ENCODE measurements at places on chromosomes 13 and 19.

- DNase-seq: no peak
These were observed 82.3 kb downstream of the RNASEH2B start for GRCh38 chr13:50991579-50992521.

DNA sequence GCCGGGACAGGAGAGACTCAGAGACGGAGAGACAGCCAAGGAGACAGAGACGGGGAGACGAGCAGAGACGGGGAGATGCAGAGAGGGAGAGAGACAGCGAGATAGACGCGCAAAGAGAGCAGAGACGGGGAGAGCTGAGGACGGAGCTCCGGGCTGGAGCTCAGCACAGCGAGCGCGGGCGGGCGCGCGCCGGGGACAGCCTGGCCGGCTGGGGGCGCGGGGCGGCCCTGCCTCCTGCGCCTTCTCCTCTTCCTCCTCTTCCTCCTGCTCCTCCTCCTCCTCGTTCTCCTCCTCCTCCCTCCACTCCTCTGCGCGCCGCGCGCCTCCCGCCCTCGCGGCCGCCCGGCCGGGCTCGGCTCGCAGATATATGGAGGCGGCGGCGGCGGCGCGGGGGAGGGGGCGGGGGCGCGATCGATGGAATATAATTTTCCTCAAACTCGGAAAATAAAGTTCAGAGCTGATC lies at the start of gene ERFL:
Gene ERFL, minus strand, starts transcription at position 229 of the 463 bp plus-strand sequence. CDS start 15,530 bp downstream, outside the sequence.
- no peak for DNase-seq

DNA sequence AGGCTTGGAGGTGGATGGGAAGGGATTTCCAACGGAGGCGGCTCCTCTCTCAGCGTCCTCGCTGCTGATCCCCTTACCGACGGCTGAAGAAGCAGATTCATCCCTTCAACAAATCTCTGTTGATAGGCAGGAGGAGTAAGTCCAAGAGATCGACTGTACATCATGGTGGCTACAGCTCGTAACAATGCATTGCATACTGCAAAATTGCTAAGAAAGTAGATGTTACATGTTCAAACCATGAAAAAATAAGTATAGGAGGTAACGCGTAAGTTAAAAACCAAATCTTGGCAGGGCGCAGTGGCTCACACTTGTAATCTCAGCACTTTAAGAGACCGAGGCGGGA lies 468 bp upstream of the SLC39A3 start:
- no peak for DNase-seq

- no peak for DNase-seq
These were observed 16.3 kb downstream of the TECR start for GRCh38 chr19:14545716-14546082.

GRCh38 chr19:29623726-29624488 lies 17.8 kb downstream of the POP4 start:
- no peak for DNase-seq

DNA sequence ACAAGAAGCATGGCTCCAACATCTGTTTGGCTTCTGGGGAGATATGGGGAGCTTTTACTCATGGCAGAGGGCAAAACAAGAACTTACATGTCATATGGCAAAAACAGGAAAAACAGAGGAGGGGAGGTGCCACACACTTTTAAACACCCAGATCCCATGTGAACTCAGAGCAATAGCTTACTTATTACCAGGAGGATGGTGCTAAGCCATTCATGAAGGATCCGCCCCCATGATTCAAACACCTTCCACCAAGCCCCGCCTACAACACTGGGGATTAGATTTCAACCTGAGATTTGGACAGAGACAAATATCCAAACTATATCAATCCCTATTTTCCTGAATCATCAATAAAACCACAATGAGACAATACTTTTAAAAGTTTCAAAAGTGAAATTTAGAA lies 712.1 kb downstream of the PCDH9 start:
- DNase-seq: no peak

GRCh38 chr19:14056069-14056666 lies 5.7 kb downstream of the PALM3 start:
- no peak for DNase-seq

DNA sequence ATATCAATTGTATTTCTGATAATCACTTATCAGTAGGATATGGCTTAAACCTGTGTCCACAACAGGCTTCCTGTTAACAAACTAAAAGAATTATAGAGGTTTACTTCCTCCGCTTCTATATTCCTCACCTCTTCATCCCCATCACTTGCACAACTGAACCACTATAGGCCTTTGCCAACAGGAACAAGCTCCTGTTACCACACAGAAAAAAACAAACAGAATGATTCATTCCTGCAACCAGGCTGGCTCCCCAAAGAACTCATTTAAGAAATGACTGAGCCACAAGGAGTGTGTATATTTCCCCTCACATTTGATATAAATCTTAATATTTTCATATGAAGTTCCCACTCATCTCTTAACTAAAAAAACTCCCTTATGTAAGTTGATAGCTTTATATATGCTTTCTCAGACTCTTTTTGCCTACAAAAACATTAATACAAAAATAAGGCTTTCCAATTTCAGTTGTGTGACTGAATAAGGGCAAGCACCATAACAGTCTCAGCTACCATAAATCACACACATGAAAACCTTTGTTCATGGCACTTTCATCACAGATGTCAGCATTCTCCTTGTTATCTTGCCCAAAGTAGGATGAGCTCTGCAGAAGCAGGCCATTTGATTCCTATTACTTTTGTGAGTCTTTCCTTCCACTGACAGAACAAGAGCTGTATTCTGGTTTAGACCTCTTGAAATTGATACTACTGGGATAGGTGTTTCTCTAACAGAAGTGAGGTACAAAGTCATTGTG lies 366.8 kb downstream of the SLITRK1 start:
- no peak for DNase-seq

DNA sequence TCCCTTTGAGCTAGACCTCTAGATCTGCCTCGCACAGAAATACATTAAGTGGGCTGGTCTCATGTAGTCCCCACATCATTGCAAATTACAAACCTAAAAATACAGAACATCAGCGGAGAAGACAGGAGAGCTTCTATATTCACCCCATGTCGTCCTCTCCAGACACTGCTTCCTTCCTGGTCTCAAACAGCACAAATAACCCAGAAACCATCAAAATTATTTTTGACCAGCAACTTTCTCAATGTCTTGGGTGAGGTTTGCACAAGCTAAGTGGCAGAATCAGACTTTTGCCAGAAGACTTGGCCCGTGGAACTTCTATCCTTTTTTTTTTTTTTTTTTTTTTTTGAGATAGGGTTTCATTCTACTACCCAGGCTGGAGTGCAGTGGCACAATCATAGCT lies 28.2 kb downstream of the CLEC17A start:
- no peak for DNase-seq

- DNase-seq: no peak
These were observed 88.8 kb downstream of the ARHGEF7 start for GRCh38 chr13:111203736-111204389.

- no peak for DNase-seq
These were observed 2.4 kb downstream of the CRLF1 start for GRCh38 chr19:18603958-18604819.

DNA sequence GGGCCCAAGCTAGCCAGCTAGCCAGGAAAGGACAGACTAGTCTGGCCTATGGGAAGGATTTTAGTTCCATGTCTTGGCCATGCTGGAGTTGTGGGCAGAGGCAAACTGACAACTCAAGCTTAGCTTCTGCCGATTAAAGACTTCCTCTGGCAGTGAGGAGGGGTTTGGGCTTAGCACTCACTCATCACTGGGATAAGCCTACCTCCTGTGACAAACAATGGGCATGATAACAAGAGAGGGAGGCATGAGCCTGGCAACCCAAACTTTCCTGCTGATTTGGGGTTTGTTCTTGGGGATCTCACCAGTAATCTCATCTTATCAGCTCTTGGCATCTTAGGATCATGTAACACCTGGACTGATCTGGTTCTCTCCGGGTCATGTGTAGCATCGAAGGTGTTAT lies 83.6 kb downstream of the KL start:
- no peak for DNase-seq

DNA sequence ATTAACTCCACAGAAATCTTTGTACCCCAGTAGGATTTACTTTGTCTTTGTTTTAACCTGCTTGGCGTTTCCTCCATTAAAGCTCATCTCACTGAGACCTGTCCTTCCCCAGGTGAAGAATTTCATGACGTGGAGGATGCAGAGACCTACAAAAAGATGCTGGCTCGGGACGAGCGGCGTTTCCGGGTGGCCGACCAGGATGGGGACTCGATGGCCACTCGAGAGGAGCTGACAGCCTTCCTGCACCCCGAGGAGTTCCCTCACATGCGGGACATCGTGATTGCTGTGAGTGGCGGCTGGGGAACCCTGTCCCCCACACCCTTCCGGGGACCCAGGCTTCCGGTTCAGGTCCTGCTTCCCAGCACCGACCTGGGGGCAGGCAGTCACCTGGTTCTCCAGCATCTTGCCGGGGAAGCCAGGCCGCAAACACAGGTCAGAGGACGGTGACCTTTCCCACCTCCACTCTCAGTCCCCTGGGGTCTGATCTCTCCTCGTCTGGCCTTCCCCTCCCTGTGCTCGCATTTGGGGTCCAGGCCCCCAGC lies 9.2 kb downstream of the RCN3 start:
- no peak for DNase-seq

DNA sequence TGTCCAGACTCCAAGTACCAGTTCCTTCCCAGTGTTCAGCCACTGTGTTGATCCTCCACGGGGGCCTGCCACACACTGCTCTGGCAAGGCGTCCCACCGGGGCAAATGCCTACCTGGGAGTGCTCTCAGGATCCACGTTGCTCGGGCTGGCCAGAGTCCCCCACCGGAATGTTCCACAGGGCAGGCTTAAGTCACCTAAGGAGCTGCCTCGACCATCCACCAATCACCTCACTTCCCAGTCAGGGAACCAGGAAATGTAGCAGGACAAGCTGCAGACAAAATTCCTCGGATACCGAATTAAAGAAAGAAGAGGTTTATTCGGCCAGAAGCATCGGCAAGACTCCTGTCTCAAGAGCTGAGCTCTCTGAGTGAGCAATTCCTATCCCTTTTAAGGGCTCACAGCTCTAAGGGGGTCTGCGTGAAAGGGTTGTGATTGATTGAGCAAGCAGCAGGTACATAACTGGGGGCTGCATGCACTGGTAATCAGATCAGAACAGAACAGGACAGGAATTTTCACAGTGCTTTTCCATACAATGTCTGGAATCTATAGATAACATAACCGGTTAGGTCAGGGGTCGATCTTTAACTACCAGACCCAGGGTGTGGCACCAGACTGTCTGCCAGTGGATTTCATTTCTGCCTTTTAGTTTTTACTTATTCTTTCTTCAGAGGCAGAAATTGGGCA lies 56.9 kb upstream of the EDNRB start:
- no peak for DNase-seq

DNA sequence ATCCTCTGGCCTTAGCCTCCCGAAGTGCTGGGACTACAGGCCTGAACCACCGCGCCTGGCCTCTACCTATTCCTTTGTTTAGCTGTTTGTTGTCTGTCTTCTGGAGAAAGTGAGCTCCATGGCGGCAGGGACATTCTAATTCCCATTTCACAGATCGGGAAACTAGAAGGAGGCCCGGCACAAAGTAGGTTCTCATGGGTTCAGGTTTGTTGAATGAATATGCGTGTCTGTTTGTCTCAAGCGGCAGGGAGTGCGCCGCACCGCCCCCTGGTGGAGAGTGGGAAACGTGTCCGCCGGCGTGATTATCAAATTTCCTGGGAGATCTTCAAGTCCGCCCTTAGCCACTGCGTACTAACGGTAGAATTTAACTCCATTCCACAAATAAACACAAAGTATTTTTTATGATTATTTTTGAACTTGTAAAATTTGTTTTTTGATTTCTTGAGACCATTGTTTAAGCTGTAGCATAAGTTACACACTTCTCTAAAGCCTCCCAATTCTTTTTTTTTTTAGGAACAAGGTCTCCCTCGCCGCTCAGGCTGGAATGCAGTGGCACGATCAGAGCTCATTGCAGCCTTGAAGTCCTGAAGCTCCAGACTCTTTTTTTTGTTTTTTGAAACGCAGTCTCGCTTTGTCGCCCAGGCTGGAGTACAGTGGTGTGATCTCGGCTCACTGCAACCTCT lies 8.9 kb upstream of the CCDC9 start:
- peak; percentile 48 for DNase-seq

- no peak for DNase-seq
These were observed 291.4 kb downstream of the DCLK1 start for GRCh38 chr13:35839806-35840205.

- DNase-seq: peak; percentile 30
These were observed 2.5 kb downstream of the ICAM5 start for GRCh38 chr19:10292206-10292788.

GRCh38 chr13:94233401-94233800 lies 246.1 kb downstream of the DCT start:
- no peak for DNase-seq

DNA sequence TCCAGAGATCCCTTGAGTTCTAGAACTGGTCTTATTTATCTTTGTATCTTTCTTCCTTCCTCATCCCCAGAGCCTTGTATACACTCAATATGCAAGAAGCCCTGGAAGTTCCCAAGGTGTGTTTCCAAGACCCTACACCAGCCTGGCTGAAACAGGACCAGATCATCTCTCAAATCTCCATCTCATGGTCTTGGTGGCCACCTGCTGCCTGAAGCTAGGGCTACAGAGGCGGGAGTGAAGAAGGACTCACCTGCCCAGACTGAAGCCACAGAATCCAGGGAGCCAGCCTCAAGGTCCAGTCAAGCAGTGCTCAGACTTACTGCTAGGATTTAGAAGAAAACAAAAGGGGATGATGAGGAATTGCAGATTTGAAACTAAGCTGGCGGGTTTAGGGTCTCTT lies 6.1 kb upstream of the CYSLTR2 start:
- no peak for DNase-seq

DNA sequence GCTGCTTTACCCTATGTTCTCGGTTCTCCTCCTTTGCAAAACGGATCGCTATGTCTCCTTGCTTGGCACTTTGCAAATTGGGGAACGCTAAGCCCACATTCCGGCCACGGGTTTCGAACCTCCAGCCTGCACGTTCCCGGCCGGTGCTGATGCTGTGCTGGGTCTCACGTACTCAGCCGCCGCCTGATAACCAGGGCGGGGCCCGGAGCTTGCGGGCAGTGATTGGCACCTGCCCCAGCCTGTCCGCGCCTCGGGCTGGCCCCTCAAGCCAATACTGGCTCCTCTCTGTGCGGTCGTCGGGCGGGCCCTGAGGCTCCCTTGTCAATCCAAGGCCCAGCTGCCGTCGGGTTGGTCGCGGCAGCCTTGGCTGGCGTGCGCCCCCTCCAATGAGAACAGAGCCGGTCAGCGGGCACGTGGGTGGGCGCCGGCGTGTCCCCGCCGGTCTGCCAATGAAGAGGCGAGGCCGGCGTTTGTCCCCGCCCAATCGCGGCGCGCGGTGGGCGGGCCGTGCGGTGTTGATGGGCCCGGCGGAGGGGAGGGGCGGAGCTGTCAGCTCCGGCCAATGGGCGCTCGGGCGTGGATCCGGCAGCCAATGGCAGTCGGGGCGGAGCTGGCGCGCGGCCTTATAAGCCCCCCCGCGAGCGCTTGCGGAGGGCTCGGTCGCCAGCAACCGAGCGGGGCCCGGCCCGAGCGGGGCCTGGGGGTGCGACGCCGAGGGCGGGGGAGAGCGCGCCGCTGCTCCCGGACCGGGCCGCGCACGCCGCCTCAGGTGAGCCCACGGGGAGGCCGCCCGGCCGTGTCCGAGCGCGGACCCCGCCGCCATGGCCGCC lies at the start of gene KDM4B:
Gene KDM4B, plus strand, starts transcription at position 652 of the 830 bp plus-strand sequence. CDS start 63,778 bp downstream, outside the sequence.
- DNase-seq: peak; percentile 100
